ENCODE measurements at places on chromosomes 13 and 19.
A peak's percentile ranks its signal among the peaks of the same experiment; 100 is the strongest.

- no peak for DNase-seq
Measured at GRCh38 chr19:45477713-45478453, 10.1 kb downstream of the FOSB start.

DNA sequence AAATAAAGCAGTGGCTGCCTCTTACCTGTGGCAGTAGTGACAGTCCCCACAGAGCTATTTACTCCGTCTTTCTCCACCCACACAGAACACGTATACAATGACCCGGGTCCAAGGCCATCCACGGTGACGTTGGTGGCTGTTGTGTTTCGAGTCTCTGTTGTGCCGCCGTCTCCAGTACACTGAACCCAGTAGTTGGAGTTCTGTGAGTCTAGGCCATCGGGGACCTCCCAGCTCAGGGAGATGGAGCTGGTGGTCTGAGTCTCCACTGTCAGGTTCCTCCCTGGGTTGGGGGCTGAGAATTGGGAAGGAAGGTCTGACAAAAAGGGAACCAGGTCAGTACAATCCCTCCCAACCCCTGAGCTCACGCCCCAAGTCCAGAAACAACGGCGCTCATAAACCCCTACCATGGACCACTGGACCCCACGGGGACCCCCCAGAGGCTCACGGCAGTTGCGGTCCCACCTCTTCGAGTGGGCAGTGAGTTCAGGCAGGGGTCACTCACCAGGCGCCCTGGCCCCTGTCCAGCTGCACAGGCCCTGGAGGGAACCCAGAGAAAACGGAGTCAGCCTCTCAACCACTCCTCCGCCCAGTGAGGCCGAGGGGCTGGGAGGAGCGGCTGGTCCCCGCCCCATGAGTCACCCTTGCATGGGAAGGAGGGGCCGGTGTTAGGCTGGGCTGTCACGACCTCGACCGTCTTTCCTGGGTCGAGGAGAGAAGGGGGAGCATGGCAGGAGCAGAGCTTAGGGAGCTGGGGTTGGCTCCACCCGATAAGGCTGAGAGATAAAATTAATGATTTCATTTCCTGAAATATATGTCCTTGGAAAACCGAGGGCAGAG, 2.4 kb downstream of the PTPRH start:
- peak; percentile 99 for DNase-seq

- no peak for DNase-seq
Measured at GRCh38 chr13:27636589-27637288, 15.0 kb downstream of the POLR1D start.

DNA sequence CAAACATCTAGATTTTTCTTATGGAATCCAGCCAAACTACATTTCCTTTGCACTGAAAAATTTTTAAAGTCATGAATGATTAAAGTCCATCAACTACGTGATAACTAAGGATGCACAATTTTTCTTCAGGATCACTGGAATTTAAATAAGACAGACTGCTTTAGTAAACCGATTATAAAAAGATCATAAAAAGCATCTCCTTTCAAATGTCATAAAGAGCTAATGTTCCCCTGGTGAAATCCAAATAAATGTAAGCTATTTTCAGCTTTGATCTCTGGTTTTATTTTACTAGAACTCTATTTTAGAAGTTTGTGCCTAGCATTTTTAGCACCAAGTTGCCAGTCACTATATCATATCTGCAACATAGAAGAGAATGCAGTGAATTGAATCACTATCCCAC, 460.8 kb downstream of the RFC3 start:
- DNase-seq = no peak

GRCh38 chr19:2715470-2716274, 5.5 kb downstream of the DIRAS1 start:
- DNase-seq = no peak

- DNase-seq = no peak
Measured at GRCh38 chr19:38483016-38483630, 49.6 kb downstream of the RYR1 start.

GRCh38 chr19:57067440-57067839, 52.3 kb upstream of the USP29 start:
- no peak for DNase-seq

DNA sequence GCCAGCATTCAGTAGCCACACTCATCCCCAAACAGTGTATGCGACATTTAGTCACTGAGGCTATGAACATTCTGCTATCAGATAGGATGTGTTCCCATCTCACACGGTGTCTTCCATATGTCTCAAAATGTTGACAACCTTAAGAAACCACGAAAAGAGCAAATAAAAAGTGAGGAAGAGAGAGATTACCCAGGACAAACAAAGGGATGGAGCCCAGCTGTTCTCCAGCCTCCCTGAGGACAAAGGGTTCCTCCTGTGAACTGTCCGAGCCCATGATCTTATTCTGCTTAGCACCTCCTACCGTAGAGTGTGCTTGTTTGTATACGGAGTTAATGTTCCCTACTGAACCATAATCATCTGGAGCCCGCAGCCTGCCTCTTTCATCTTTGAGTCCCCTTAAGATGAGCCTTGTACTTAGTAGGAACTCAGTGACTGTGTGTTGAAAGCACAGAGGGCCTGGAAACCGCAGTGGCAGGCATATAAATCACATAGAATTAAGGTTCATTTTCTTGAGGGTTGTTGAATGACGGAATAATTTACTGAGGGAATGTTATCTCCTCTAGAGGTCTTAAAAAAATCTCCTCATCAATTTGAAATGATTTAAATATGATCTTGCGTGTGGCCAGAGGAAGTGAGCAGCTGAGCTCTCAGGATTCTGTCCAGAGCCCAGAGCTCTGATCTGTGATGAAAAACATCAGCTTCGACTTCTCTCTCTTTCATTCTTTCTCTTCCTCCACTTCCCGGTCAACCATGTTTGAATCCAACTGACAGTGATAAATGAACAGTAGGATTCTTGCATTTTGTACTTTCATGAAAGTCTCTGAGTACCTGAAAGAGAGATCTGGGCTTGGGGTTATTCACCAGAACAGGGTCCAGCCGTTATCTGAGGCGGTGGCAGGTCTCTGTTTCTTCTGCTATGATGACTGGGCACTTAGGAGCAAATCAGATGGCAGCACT, 200.5 kb downstream of the KLF5 start:
- no peak for DNase-seq

DNA sequence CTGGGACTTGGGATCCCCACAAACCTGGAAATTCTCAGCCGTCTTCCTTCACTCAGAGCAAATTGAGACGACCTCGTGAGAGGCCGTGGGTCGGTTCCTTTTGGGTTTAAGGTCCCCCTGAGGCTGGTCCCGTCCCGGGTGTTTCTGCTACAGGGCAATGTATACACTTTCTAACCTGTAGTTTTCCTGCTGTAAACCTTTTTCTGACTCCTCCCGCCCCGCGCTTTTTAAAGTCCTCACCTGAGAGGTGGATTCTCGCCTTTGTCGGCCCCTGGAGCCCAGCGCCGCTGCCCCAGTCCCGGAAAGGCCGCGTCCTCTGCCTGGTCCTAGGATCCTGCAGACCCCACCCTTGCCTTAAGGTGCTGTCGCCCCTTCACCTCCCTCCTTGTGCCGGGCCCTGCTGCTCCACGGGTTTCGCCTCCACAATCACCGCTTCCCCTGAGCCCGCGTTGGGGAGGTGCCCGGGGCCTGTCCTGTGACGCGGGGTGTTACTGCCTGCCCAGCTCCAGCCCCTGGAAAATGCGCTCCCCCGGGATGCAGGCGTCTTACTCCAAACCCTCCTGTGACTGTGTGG, 391 bp downstream of the ZNF761 start:
- peak; percentile 7 for DNase-seq

DNA sequence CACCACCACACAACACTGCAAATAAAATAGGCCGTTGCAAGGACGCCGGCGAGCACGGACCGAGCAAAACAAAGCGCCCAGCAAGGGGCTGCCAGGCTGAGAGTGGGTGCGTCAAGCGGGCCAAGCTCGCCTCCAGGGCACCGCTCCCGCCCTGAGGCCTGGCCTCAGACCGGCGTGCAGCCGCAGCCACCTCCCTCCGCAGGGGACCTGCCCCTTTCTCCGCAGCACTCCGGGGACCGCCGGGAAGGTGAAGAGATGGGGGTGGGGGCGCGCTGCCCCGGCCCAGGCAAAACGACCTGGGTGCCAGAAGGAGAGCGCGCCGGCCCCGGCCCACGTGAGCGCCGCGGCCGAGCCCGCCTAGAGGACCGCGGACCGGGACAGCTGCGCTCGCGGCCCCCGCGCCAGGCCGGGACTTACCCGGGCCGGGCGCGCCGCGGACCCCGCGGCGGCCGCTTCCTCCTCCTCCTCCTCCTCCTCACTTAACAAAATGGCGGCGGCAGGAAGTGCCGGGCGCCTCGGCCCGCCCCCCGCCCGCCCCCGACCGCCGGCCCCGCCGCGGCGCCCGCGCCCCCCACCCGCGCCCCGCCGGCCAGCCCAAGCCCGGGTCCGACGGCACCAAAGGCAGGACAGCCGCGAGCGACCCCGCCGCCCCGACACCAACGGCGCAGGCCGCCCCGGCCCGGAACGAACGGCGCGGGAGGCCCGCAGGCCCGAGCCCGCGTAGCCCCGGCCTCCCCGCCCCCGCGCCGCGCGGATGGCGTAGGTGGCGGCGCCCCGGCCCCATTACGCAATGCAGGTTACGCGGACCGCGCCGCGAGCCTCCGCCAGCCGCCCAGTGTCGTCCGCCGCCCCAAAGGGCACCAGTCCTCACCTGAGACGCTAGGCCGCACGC, 674 bp downstream of the BRD4 start:
- DNase-seq = peak; percentile 62

DNA sequence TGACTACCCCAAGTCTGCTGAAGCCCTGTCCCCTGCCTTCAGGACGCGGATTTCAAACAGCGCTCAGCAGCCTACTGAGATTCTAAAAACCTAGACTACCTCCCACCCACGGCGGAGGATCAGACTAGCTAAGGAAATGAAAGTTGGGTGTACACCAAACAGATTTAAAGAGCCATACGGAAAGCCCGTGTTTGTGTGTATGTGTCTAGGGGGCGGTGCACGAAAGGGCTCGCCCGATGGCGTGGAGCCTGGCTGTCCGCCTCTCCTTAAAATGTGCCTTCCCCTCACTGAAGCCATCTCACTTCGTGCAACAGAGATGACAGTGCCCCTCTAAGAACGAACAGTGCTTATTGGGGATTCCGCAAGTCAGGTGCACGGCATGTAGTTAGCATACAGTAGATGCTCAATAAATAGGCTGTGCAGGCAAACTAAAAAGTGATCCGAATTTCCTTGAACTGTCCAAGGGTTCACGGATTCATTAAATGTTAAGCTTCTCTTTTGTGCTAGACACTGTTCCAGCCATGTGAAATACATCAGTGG, 639 bp downstream of the LENG1 start:
- DNase-seq = no peak

- DNase-seq = no peak
Measured at GRCh38 chr13:85040215-85040614, 759.0 kb downstream of the SLITRK6 start.

DNA sequence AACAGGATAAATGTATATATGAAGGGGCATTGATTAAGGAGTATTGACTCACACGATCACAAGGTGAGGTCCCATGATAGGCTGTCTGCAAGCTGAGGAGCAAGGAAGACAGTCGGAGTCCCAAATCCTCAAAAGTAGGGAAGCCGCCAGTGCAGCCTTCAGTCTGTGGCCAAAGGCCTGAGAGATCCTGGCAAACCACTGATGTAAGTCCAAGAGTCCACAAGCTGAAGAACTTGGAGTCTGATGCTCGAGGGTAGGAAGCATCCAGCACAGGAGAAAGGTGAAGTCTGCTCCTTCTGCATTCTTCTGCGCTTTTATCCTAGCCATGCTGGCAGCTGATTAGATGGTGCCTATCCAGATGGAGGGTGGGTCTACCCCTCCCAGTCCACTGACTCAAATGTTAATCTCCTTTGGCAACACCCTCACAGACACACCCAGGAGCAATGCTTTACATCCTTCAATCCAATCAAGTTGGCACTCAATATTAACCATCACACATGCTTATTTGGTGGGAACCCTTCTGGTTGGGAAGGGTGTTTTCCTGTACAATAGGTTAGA, 55.1 kb downstream of the SLAIN1 start:
- DNase-seq = no peak

GRCh38 chr13:83274679-83275078, 607.6 kb downstream of the SLITRK1 start:
- DNase-seq = no peak

DNA sequence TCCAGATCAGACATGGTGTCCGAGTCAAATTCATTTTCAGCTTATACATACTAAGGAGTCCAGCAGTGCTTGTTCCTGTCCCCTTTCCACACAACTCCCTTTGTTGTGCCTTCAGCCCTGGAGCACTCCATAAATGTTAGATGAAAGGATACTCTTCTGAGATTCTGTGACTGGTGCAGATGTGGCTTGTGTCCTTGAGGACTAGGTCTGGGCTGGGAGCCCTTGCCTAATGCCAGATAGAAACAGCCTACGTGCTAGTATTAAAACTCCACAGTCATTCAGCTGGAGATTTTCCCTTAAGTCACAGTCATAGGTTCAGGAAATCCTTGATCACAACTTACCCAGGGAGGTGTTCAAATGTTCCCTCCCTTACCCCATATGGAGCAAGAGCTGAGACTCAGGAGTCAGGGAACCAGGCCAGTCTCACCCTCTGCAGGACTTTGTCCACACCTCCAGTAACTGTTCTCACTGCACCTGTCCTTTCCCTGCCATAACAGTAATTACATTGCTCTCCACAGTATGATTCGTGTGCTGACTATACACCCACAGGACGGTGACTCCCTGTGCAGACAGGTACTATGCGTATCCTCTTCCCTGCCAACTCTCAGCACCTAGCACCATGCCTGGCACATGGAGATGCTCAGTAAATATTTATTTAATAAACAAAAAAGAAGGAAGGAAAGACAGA, 15.5 kb upstream of the SERPINE3 start:
- no peak for DNase-seq
